T-helper 22 cell (primary cell): ENCODE measurements at places on chromosomes 7 and 10.

- no peak for DNase-seq
These were observed 370.9 kb downstream of the SH2D4B start for GRCh38 chr10:80908611-80909010.

DNA sequence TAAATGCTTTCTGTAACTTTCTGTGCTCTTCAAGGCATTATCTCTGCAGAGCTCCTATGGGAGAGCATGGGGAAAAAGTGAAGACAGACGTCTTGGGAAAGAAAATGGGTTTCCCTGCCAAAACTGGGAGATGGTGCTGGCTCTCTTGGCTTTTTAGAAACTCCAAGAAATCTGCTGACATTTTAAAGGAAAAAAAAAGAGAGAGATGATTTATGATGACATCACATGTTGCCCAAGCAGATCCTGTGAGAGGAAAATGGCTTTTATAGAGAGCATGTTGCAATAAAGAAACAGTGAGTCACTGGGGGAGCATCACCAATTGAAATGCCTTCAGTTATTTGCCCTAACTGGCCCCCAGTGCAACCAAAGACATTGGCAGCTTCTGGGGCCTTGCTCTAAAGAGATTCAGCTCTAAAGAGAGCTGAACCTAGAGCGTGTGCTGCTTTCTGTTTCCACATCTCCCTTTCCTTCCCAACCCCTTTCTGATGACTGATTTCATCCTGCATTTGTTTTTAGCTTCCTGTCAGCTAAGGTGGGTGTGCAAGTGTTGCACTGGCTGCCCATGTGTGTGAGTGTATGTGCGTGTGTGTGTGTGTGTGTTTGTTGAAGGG lies 37.7 kb downstream of the LRMDA start:
- DNase-seq: no peak

GRCh38 chr7:36472141-36472729 lies 82.6 kb downstream of the ANLN start:
- no peak for DNase-seq

DNA sequence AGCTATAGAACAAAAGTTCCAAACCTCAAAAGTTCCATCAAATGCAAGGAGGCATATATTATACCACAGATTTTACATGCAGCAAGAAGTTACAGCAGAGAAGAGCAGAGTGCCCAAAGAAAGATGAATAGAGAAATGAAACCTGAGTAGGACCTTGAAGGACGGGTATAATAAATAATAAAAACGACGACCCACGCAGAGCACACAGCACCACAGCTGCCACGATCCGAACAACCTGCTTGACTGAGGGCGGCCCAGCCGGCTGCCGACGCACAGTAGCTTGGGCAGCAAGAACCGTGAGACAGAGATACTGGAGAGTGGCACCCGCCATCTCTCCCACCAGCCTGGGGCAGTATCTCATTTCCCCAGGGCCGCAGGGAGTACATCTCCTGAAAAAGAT lies 79.0 kb downstream of the HIPK2 start:
- no peak for DNase-seq

- no peak for DNase-seq
These were observed 76.0 kb downstream of the USP6NL start for GRCh38 chr10:11535346-11535959.

DNA sequence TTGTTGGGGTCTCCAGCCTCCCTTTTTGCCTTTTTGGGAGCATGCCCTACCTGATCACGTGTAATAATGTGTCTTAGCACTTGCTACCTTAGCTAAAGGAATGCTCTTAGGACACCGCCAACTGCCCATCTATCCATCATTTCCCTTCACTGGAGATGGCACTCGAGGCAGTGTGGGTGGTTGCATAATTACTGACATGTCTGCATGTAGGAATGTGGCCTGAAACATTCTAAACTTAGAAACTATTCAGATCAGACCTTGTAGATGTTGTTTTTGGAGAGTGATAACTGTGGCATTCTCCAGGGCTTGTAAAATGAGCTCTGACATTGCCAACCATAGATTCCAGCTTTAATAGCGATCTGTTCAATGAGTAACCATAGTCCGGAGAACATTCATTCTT lies 365.8 kb downstream of the BBS9 start:
- DNase-seq: no peak

DNA sequence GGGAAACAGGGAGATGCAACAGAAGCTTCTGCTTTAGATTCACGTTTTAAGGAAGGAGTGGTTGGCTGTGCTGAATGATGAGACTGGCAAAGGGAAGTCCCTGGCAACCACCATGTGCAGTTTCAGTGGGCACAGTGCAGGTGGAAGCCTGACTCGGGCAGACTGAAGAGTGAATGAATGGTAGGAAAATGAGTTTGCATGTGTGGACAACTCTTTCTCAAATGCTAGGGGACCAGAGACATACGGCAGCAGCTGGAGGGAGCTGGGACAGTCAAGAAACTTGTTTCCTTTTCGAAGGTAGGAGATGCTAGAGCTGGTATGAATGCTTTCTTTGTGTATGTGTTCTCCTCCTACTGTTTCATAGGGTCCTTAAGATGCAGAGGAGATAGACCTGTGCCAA lies 29.0 kb downstream of the PODXL start:
- DNase-seq: no peak

DNA sequence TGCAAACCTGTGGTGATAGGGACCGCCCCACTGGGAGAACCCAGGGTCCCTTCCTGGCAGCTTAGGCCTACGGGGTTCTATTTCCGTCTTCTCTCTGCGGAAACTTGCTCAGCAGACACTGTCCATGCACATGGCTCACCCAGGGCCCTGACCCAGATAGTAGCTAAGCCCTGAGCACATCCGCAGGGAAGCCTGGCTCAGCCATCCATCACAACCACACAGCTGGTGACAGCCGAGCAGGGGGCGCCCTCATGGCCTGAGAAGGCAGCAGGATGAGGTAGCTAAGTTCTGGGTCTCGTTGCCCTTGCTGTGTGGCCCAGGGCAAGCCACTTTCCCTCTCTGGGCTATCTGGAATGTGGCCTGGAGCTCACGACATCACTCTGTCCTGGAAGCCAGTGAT lies 23.3 kb downstream of the NPTX2 start:
- no peak for DNase-seq

- DNase-seq: no peak
These were observed 59.2 kb downstream of the HK1 start for GRCh38 chr10:69337296-69338132.

GRCh38 chr10:73920089-73920488 lies 9.2 kb downstream of the PLAU start:
- DNase-seq: no peak

GRCh38 chr10:122113161-122113944 lies 124.4 kb downstream of the TACC2 start:
- no peak for DNase-seq

DNA sequence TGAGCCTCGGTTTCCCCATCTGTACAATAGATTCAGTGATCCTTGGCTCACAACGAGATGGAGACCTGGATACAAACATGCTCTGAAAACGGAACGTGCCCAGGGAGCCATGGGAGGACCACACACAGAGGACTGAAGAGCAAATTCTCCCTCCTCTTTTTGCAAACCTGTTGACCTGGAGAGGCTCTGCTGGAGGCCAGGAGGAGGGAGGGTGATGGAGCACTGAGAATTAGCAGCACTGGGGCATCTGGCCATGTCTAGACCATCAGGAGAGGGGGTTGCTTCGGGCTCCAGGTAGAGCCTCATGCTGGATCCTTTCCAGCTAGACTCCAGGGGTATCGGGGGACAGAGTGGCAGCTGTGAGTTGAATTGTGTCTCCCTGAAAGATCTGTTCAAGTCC lies 97.4 kb upstream of the GPR26 start:
- DNase-seq: no peak

- DNase-seq: no peak
These were observed 360.9 kb downstream of the GPAM start for GRCh38 chr10:111822661-111823060.

DNA sequence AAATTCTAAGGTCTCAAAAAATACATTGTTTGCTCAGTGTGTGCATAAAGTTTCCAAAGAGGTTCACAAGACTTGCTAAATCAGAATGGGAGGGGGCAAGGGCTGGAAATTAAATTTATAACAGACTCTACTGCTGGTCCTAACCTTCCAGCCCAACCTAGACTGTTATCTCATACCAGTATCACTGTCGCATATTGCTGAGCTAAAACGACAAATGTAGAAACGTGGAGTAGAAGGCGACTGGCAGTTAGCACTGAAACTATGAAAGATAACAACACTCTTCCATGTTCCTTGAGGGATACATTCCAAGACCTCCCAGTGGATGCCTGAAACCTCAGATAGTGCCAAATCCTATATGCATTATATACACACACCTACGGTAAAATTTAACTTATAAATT lies 514.3 kb downstream of the KCNMA1 start:
- no peak for DNase-seq
